ENCODE measurements at places on chromosomes 7 and 10. TPM values are rescaled to one million over a fixed set of nuclear protein-coding genes. Genes with fewer than 3 reads are reported as not detected.

The TMEM130 gene
- total RNA-seq = not detected

The BET1 gene
- 6.2 TPM for total RNA-seq

The FFAR4 gene
- not detected for total RNA-seq

The OGDHL gene
- 0.50 TPM for total RNA-seq

The DLG5 gene
- total RNA-seq = 5.5 TPM

The PAPOLB gene
- not detected for total RNA-seq

The TMEM236 gene
- total RNA-seq = not detected

The GIMAP7 gene
- 21.2 TPM for total RNA-seq

The UPP1 gene
- 90.2 TPM for total RNA-seq

The CDK14 gene
- 0.19 TPM for total RNA-seq

Measured in CD8-positive, alpha-beta T cell (primary cell).